ENCODE measurements at places on chromosomes 4 and X.

- no peak for DNase-seq
Measured at GRCh38 chr4:11741190-11741652, 312.5 kb upstream of the HS3ST1 start.

DNA sequence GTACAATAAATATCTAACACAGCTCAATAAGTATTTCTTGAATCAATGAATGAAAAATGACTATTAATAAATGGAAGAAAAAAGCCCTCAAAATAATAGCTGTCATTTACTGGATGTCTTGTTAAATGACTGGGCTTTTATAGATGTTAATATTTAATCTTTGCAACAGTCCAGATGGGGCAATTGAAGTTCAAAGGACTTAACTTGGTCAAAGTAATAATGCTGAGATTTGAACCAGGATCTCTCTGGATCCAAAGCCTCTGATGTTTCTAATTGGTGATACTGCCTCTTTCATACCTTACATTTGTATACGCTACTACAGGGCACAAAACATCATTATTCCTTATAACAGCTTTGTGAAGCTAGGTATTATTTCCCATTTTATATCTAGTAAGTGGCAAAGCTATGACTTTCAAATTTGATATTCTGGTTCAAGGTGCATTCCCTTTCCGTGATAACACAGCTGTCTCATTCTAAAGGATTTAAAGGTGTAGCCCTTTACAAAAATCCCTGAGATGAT, 72.6 kb downstream of the DCK start:
- no peak for DNase-seq

GRCh38 chr4:119212964-119213606, 572 bp downstream of the USP53 start:
- DNase-seq = peak; percentile 54

DNA sequence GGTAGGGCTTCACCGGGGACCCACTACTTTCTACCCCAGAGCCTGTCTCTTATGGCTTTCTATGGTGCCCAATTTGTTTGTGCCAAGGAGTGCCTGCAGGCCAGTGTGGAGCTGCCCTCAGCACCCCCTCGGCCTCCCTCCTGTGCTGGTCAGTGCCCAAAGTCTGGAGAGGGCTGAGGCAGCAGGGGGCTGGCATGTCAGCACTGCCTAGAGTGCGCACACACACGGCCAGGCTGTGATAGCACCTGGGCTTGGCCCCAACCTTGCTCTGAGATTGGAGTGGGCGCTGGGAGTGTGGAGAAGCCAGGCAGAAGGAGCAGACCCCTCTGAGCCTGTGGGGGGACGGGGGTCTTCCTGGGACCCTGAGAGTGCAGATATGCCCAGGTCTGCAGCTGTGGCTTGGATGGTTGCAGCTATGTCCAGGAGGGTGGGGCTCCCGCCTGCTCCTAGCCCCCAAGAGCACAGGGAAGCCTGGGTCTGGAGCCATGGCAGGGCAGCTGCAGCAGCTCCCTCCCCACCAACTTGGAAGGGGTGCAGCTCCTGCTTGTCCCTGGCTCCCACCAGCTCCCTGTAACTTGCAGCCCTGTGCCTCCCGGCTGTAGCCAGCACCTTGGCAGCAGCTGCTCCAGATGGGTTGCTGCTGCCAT, 46.3 kb downstream of the GAGE1 start:
- DNase-seq = no peak

- DNase-seq = no peak
Measured at GRCh38 chr4:110977554-110977953, 354.7 kb upstream of the PITX2 start.

DNA sequence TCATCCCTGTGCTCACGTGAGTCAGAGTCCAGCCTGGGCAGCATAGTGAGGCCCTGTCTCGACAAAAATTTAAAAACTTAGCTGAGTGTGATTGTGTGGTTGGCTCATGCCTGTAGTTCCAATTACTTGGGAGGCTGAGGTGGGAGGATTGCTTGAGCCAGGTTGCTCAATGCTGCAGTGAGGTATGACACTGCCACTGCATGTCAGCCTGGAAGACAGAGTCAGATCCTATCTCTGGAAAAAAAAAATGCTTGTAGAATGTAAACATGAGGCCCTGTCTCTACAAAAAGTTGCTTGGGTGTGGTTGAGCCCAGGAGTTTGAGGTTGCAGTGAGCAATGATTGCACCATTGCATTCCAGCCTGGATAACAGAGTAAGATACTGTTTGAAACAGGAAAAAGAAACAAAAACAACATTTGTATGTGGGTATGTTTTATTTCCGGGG, 11.3 kb upstream of the YTHDC1 start:
- DNase-seq = no peak

DNA sequence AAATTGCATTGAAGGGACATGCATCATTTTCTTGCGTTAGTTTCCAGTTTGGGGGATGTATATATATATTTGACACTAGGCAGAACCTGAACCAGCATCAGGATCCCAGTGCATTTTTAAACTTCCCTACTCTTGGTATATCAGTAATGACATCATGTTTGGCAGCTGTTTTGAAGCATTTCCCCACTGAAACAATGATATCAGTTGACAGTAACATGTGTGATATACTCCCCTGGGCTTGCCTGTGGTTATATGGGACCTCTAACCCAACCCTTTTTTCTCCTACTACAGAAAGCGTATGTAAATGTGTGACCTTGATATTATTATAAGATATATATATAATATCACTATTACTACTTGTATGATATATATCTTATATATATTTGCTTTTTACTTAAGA, 225.9 kb upstream of the CASK start:
- DNase-seq = no peak

- no peak for DNase-seq
Measured at GRCh38 chrX:44343412-44344141, at the start of gene EFHC2. Gene EFHC2 (minus strand): TSS chrX:44343672. CDS start chrX:44343588, 84 bp downstream.

DNA sequence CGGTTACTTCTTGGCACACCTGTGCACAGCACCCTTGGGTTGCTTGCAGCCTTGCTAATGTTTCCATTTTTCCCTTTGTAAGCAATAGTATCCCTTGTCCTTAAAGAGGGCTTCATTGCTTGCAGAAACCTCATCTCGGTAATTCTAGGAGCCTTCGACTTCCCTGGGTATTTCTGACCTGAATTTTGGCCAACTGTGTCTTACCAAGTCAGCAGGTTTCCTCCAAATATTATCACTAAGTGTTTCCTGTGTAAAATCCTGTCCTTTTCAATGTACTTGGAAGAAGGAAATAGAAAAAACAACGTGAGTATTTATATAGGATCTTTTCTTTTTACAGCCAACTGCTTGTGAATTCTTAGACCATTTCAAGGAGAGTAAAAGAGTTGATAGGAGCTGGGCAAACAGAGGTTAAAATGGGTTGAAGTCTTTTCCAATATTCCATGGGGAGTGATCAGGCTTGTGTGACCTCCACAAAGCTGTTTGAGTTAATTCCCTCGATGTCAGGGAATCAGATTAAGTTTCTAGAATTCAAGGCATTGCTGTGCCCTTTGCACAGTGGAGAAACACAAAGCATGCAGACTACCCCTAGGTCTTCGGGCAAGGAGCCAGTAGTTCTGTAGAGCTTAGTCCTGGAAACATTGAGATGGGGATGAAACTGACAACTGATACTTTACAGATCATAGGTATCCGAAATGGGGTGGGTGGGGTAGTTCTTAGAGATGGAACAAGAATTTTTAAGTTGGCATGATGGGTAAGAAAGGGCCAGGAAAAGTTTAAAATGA, 209.9 kb downstream of the CPE start:
- no peak for DNase-seq

GRCh38 chr4:118213101-118213500, 139.7 kb downstream of the PRSS12 start:
- DNase-seq = no peak

DNA sequence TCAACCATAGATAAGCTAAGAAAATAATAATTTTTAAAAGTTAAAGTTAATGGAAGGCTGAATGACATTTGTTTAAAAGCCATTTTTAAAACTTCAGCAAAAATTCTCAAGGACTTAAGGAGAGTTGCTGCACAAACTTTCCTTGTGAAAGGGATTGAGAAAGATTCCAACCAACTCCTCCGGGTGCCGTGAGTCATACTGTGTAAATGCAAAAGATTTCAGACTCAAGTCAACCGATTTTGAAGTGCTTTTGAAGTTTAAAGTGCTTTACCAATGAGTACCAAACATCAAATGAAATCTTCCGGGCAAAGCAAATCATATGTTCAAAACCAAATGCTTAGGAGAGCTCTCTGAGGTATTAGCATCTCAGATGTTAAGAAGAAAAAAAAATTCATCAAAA, 31.4 kb downstream of the VCX2 start:
- DNase-seq = no peak

- DNase-seq = no peak
Measured at GRCh38 chr4:7807351-7807921, 132.2 kb downstream of the AFAP1 start.

DNA sequence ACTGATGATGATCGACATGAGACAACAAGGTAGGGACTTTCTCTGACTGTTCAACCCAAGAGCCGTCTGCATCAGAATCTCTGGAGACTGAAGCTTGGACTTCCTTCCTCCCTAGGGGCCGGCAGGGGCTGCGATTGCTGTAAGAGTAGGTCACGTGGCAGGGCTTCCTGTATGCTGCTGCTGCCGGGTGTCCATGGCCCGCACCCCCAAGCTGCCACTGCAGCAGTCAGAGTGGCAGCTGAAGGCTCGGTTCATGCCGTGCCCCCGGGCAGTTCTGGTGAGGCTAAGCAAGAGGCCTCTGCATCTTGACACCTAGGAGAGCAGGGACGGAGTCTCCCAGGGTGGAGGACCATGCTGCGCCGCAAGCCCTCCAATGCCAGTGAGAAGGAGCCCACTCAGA, at the start of gene SASH3:
Gene SASH3, plus strand, starts transcription at position 203 of the 400 bp plus-strand sequence. Its CDS starts 149 bp downstream, at position 352.
- DNase-seq = peak; percentile 54

GRCh38 chr4:73197220-73197619, 61.4 kb downstream of the ANKRD17 start:
- no peak for DNase-seq

DNA sequence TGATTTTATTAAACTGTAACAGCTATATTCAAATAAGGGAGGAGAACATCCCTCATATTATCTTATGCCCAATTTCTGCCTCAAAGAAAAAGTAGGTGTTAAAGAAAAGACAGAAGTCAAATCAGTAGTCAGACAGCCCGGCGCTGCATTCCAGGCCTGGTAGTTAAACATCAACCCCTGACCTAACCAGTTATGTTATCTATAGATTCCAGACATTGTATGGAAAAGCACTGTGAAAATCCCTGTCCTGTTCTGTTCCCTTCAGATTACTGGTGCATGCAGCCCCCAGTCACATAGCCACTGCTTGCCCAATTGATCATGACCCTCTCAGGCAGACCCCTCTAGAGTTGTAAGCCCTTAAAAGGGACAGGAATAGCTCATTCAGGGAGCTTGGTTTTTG, 269.9 kb upstream of the GALNT7 start:
- no peak for DNase-seq

- no peak for DNase-seq
Measured at GRCh38 chrX:125507119-125507518, 187.4 kb downstream of the TEX13C start.

DNA sequence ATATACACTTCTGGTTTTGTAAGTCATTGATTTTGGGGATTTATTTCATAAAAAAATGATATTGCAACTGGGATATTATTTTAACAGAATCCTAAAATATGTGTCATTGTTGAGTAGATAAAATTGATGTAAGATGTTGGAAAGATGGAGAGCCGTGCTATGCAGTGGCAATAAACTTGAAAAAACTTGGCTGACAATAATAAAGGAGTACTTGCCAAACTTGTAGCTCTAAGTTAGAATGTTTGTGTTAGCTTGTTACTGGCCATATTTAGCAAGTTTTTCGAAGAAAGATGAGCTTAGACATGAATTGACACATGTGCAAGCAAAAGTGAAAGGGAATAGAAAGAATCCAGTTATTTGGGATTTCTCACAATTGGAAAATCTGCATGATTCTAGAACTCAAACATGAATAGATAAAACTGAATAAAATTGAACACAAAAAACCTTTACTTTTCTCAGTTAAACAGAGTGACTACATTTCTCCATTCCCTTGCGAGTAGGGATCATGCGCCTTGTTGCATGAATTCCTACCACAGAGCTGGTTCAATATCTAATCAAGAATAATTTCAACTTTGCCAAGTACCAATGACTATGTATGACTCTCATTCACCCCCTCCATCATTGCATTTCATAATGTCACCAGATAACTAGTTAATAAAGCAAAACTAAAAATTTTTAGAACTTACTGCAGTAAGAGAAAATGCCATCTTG, 327.8 kb downstream of the CAMK2D start:
- no peak for DNase-seq

- no peak for DNase-seq
Measured at GRCh38 chr4:37588150-37588549, 98.0 kb downstream of the RELL1 start.

GRCh38 chr4:84814094-84814750, 152.3 kb downstream of the WDFY3 start:
- no peak for DNase-seq
